ENCODE measurements at places on chromosomes 11 and 22. TPM values are rescaled to one million over a fixed set of nuclear protein-coding genes. Genes with fewer than 3 reads are reported as not detected.

DNA sequence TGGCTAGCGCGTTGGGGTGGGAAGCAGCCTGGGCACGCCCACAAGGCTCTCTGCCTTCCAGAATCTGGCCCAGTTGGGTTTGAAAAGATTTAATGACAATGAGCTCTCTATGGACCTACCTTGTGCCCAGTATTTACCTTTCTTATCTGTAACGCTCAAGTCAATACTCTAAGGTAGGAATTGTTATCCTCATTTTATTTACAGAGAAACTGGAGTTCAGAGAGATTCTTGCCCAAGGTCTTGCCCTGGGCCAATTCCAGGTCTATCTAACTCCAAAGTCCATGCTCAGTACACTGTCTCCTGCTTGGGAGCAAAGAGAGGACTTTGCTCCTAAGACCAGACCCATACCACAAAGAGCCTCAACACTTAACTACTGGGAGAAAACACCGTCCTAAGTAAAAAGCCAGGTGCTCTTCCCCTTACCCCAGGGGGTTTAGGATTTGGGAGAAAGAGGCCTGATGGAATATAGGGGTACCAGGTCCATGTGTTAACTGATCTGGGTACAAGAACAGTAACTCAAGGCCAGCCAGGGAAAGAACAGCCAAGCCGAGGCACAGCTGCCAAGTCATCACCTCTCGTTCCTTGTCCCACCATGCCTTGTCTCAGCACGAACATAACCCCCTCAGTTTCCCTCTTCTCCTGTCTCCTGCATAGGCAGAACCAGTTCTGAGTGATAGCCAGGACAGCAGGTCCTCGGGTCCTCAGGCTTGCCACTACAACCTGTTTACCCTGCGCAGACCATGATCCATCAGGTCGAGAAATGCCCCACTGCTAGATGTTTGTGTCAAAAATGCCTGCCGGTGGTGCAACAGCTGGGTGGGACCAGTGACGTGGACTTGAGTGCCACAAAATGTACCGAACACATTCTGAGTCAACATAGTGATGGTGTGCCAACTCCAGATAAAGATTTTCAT, 14.6 kb downstream of the APOA4 start:
- no peak for DNase-seq

- no peak for DNase-seq
Measured at GRCh38 chr11:121240650-121241303, 51.8 kb upstream of the SC5D start.

KCNQ1OT1 gene
- total RNA-seq: 0.77 TPM

IGSF9B gene
- total RNA-seq: 1.3 TPM

- DNase-seq: peak; percentile 49
Measured at GRCh38 chr11:73236854-73237253, 18.8 kb downstream of the P2RY2 start.

DNA sequence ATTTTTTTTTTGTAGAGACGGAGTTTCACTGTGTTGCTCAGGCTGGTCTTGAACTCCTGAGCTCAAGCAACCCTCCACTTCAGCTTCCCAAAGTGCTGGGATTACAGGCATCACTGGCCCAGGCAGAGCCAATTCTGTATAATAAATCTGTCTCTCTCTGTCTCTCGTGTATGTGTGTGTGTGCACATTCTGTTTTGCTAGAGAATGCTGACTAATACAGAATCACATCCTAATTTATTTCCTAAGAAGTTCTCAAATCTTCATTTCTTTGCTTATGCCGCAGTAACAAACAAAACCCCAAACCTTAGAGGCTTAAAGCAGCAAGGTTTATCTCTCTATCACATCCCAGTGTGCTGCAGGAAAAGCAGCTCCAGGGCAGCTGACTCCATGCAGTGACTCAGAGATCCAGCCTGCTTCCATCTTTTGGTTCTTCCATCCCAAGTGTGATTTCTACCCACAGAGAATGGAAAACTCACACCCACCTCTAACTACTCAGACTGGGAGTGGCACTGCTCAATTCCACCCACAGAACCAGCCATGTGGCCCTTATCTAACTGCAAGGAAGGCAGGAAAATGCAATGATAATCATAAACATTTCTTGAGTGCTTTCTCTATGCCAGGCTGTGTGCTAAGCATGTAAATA, 35.1 kb upstream of the LRRC10B start:
- no peak for DNase-seq

TESMIN gene
- total RNA-seq: 1.2 TPM

DNA sequence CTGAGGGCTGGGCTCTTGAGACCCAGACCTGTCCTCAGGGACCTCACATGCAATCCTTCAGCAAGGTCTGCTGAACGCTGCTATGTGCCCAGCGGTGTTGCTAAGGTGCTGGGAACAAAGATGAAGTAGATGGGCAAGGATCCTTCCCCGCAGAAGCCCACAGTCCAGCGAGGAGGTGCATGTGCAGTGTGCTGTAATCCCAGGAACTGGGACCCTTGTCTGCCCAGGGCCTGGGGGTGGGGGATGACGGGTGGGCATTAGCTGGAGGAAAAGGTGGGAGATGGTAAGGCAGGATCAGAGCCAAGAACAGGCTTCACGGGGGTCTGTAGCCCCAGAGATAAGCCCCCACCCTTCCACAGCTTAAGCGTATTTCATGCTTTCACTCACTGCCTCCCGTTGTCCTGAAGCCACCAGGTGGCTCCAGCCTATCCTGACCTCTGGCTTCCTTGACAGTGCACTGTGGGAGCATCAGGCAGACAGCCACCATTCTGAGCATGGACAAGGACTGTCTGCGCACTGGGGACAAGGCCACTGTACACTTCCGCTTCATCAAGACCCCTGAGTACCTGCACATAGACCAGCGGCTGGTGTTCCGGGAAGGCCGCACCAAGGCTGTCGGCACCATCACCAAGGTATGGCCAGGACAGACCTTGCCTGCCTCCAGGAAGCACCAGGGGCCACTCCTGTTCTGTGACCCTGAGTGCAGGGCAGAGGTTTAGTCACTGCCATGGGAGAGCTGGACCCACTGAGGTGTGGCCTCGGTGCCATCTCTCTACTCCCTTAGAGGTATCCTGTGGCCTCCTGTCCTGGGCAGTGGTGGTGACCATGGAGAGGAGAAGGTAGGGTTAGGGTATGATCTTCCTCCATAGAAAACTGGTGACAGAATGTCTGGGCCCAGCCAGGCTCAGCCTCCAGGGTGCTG, 22.0 kb downstream of the GTPBP1 start:
- DNase-seq: no peak

GRCh38 chr11:30853439-30853838, 267.3 kb upstream of the MPPED2 start:
- no peak for DNase-seq

YPEL1 gene
- total RNA-seq: 1.9 TPM

GLYATL1B gene
- not detected for total RNA-seq

FAT3 gene
- 1.1 TPM for total RNA-seq

DNA sequence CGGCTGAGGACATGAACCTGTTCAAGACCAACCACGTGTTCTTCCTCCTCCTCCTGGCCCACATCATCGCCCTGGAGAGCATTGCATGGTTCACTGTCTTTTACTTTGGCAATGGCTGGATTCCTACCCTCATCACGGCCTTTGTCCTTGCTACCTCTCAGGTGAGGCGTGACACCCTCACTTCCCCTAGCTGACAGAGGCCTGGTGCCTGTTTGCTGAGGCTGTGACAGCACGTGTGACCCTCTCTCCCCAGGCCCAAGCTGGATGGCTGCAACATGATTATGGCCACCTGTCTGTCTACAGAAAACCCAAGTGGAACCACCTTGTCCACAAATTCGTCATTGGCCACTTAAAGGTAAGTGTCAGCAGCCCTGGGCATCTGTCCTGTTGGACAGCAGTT, 12.3 kb downstream of the FADS2 start:
- no peak for DNase-seq

- DNase-seq: peak; percentile 35
Measured at GRCh38 chr11:102446606-102447005, 6.0 kb downstream of the TMEM123 start.

DNA sequence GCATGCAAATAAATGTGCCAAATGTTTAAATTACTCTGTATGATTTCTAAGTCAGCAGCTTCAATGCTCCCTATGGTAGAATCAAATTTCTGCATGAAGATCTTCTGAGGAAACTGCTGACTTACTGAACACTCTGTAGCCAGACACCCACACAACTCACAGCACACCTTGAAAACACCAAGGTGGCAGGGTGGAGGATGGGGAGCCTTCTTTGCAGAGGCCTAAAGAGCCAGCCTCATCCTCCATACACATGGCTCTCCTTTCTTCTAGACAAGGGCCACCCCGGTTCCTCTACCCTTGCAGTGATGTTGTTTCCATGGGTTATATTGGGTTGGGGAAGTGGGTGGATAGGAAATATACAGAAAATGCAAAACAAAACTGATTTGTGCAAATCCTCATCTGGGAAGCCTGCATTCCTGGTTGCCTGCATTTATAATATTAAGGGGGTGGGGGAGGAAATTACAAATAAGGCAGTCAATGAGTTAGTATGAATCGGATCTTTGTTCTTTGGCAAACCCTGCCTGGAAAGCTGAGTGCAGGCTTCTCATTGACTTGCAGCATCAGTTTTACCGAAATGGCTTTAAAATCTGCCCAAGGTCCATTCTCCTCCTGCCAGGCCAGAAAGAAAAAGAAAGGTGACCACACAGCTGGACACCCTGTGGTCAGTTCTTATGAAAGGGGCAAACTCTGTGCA, 15.8 kb upstream of the ETS1 start:
- no peak for DNase-seq

CATSPER1 gene
- total RNA-seq: 1.3 TPM

GRCh38 chr22:42974223-42974622, 40.7 kb downstream of the PACSIN2 start:
- DNase-seq: no peak

- no peak for DNase-seq
Measured at GRCh38 chr22:49948958-49949913, 11.3 kb upstream of the PIM3 start.

GRCh38 chr11:118401880-118402590, 629 bp downstream of the ATP5MG start:
- peak; percentile 6 for DNase-seq

HSPB2 gene
- total RNA-seq: not detected

- DNase-seq: no peak
Measured at GRCh38 chr11:11532574-11532973, 89.2 kb downstream of the GALNT18 start.

TSPAN18 gene
- total RNA-seq: 0.15 TPM

DNA sequence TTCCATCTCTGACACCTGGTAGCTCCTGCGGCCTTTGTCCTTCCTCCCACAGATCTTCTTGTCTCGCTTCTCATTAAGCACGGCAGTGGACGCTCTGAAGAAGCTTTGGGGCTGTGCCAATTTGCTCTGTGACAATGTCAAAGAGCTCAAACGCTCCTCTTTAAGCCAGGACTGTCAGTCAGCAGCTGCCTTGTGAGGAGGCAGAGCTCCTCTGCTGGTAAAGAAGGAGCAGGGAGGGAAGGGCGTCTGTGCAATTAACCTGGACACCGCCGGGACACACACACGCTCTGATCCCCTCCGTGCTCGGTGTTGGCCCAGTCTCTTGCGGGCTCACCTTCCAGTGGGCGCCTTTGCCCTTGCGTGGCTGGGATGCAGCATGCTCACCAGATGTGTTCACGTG, 373.9 kb downstream of the BRD1 start:
- no peak for DNase-seq

- no peak for DNase-seq
Measured at GRCh38 chr11:97751405-97751804, 1269.3 kb upstream of the CNTN5 start.

DNA sequence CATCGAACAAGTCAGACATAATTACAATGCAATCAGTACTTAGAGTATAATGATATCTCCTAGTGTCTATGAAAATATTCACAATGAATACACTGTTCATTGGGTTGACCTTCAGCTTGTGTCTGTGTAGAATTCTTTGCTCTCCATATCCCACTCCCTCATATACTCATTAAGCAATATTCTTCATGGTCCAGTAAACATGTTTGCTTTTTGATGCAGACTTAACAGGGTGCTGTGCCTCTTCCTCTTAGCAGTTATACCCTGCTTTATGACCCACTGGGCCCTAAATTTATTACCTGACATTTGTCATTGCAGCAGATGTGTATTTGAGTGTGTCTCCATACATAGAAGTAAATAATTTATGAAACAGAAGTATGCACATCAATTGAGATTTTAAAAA, 352.5 kb upstream of the CCDC179 start:
- DNase-seq: no peak

USP2 gene
- total RNA-seq: 0.51 TPM

DNA sequence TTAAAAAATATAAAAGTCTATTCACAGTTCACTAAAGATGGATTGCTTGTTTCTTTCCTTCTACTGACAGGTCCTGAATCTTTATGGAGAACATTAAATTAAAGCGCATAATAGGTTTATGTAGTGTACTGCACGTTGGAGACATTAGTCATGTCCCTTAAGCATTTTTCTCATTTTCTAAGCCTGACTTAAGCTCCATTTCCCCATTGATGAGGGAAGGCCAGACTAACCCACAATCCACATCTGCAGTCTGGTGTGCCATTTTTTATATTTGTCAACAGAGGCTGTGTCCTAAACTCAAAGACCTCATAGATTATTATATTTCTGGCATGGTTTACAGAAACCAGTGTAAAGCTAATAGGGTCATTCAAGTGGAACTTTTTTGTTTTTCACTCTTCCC, 39.9 kb downstream of the CADM1 start:
- DNase-seq: peak; percentile 21

DNA sequence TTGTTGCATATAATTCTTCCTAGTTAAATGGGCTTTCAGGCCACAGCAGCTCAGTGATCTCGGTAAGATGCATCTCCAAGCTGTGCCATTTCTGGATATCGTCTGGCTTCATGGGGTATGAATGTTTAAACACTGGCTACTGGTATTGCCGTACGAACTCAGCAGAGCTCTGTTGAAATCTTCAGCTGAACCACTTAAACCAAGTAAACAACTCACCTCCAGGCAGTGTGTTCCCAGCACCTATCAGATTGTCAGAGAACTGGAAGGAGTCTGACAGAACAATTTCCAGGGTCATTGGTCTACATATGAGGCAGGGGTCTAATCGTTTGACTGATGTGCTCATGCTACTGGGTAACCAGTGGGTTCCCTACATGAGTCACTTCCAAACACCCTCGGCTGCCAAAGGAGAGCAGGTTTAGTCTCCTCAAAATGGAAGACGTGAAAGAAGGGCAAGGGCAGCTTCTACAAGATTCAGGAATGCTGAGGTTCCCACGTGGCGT, 93.2 kb upstream of the BMAL1 start:
- no peak for DNase-seq

DNA sequence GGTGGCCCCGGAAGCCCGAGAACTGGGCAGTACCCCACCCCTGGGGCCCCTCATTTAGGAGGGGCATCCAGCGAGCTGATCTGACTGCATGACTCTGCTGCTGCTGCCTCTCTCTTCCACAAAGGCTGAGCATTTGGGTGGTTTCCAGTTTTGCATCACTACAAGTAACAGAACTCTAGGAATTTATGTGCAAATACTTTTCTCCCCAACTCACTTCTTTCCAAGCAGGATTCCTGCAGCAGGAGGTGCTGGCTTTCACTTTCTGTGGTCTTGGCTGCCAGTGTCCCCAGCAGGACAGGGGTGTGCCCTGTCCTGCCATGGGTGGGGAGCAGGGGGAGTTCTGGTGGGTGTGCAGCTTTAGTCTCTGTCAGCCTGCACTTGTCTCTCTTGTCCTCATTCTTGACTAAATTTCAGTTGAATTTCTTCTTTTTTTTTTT, 21.2 kb downstream of the UPB1 start:
- peak; percentile 44 for DNase-seq

GRCh38 chr11:110027627-110028371, 65.4 kb upstream of the ZC3H12C start:
- no peak for DNase-seq

GRCh38 chr11:114166897-114167323, 107.4 kb downstream of the ZBTB16 start:
- DNase-seq: peak; percentile 64

VPREB1 gene
- not detected for total RNA-seq

CALCB gene
- total RNA-seq: not detected

GRCh38 chr11:2592559-2593392, 107.0 kb downstream of the KCNQ1OT1 start:
- DNase-seq: peak; percentile 0

Measured in Daoy (cell line).